ENCODE measurements at places on chromosomes 3 and 15. TPM values are rescaled to one million over a fixed set of nuclear protein-coding genes. Genes with fewer than 3 reads are reported as not detected.

DNA sequence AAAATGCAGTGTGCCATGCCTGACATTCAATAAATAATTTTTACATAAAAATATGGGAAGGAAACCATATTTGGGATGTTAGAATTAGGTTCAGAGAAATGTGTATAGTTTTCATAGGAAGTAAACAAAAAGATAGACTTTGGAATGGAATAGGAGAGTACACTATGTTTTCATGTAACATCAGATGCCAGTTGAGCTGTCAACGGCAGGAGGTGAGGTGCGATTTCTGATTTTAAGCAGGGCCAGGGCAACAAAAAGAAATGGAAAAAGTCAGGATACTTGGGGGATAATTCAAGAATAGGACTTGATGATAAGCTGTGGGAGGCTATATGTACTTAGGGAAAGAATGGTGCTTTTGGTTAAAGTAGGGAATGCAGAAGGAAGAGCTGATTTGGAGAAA, 639.5 kb downstream of the OTOL1 start:
- DNase-seq = no peak

DNA sequence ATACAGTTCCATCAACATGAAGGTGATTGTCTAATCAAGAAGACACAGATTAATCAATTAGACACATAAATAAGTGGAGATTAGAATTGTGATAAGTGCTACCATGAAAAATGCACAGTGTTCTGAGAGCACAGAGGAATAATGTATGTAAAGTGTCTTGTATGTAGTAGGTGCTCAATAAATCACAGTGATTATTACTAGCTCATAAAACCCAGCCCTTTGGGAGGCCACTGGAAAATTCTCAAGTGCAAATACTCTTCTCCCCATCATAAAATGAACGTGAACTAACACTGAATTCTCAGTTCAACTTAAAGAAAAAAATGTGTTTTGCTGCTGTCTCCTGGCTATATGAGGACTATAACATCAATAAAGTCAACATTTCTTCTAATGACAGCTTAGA, 368.2 kb downstream of the FOXP1 start:
- DNase-seq = no peak

GRCh38 chr15:82750831-82751180, 41.1 kb upstream of the AP3B2 start:
- DNase-seq = no peak

DNA sequence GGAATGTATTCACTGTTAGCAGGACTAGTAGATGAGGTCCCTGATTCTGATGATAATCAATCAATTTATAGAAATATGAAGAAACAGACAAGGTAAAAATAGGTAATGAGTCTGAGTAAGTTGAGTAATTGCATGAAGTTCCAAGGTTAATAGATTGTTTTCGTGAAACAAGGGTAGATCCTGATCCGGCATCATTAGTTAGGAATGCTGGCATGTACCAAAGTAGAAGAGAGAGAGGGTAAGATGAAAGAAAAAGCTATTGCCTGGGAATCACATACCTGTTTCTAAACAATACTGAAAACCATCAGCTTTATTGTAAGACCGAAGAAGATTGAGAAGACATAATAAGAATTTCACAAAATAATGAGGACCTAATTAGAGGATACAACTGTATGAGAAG, 118.1 kb upstream of the ARPP21 start:
- DNase-seq = no peak

CLDN11 gene
- polyA plus RNA-seq = 5.6 TPM

DNA sequence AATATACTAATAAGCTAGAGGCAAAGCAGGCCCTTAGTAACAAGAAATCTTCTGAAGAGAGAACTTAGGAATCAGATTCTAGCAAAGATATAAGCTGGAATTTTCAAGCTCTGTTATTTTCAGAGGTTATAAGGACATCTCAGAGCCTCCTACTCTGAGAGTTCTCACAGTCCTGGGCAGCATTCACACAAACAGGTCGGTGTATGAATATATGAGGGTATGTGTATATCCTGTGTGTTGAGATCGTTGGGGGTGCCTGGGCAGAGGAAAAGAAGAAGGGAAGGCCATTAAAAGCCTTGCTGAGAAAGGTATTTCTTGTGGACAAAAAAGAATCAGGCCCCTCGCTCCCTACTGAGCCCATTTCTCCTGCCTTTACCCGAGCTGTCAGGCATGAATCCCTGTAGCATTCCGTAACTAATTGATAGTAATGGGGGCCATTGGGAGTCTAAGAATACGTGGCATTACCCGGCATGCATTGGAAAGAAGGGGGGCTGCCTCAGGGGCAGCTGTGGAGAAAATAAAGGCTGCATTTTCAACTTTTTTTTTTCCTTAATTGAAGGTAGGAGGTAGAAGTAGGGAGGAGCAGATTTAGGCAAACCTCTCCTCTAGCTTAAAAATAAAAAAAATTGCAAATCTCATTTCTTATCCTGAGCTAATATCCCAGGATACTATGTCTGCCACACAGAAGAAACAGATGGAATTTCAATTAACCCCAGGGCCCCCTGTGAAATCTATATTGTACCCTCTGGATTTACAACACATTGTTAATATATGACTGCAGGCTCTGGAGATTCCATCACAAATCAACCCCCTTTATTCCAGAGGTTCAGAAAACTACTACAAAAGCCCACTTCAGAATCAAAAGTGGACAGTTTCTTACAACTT, 103.8 kb downstream of the GTPBP8 start:
- DNase-seq = no peak

DNA sequence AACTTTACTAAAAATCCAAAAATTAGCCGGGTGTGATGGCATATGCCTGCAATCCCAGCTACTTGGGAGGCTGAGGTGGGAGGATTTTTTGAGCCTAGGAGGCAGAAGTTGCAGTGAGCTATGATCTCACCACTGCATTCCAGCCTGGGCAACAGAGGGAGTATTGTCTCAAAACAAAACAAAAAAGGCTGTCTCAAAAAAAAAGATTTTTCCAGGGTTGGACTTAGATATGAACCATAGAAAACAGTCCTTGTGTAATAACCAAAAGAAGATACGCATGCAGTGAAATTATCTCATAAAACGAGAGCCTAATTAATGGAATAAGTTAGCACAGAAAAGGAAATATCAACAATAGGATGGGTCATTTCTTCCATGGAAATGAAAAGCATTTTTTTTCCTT, 320.4 kb upstream of the RASGRP1 start:
- no peak for DNase-seq

- DNase-seq = no peak
Measured at GRCh38 chr3:15805756-15806266, 8.0 kb upstream of the ANKRD28 start.

DNA sequence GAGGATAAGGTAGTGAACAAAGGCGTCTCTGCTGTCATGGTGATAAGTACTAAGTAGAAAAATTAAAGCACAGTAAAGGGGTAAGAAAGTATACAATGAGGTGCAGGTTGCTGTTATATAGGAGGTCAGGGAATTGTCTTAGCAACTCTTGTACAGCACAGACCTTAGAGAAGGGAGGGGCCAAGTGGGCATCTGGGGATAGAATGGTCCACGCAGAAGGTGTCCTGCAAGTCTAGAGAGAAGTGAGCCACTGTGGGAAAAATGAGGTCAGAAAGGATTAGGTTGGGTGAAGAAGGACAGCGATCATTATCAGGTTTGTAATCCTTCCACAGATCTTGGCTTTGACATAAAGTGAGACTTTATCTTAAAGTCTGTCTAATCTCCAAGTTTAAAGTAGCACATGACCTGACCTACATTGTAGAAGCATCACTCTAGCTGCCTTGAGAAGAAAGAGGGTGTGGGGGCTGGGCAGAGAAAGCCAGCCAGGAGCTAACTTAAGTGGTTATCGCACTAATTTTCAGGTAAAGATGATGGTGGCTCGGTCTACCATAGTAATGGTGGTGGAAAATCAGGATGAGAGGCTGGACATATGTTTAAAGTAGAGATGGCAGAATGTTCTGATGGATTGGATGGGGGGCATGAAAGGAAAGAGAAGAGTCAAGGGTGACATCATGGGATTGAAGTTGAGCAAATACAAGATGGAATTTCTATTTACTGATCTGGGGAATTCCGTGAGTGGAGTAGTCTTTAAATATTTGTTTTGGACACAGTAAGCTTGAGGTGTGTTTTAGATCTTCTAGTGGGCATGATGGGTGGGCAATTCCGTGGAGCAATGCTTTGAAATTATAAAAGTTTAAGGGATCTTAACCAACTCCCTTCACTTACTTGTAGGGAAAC, 919.2 kb downstream of the ROBO1 start:
- no peak for DNase-seq

GRCh38 chr3:16366581-16366980, 101.6 kb downstream of the OXNAD1 start:
- no peak for DNase-seq

- DNase-seq = no peak
Measured at GRCh38 chr3:133330522-133330921, 69.3 kb upstream of the BFSP2 start.

- DNase-seq = no peak
Measured at GRCh38 chr15:58726867-58727266, 22.6 kb downstream of the ADAM10 start.

- no peak for DNase-seq
Measured at GRCh38 chr3:12442654-12443501, 41.4 kb upstream of the TSEN2 start.
